ENCODE measurements at places on chromosomes 11 and 22.

GRCh38 chr11:64765851-64766665 is 6.3 kb upstream of the PYGM start:
- no peak for DNase-seq

- no peak for DNase-seq
Measured at GRCh38 chr22:40021401-40022000, 26.7 kb downstream of the FAM83F start.

GRCh38 chr11:104260456-104260855 is 96.5 kb upstream of the PDGFD start:
- no peak for DNase-seq

DNA sequence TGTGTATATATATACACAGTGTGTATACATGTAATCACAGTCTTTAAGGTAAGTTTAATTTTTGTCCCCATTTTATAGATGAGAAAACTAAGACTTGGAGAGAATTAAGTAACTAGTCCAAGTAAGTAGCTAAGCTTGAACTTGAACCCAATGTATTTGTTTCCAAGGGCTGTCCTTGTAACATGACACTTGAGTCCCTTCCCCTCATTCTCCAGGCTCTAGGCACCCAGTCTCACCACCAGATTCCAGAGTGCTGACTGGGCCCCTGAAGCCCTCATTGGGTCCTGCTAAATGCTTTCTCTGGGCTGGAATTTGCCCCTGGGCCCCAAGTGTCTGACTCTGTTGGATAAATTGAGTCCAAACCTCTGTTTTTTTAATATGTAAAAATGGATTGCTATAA is 45.5 kb downstream of the ADM start:
- DNase-seq, result no peak

- no peak for DNase-seq
Measured at GRCh38 chr11:35496416-35496815, 29.0 kb downstream of the PAMR1 start.

DNA sequence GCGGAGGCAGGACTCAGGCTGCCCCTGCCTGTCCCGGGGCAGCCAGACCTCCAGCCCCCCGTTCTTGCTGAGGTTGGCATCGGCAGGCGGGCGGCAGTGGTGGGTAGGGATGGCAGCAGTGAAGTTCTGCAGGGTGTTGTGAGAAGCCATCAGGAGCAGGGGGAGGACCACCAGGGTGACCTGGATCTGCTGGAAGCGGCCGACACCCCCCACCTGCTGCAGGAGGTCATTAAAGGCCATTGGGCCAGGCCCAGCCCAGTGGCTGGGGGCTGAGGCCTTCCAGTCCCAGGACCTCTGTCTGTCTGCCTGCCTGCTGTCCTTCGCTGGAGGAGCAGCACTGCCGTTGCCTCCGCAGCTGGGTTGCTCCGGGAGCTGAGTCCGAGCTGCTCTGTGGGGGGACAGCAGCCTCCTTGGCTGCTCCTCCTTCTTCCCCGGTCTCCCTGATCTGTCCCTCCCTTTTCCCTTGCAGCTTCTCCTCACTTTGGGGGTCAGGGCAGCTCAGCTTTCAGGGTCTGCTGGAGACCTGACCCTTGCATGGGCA is at the start of gene SLC22A6:
SLC22A6 (minus strand) TSS at position 517 of the 541 bp plus-strand sequence; CDS start at position 240, 277 bp downstream.
- no peak for DNase-seq

DNA sequence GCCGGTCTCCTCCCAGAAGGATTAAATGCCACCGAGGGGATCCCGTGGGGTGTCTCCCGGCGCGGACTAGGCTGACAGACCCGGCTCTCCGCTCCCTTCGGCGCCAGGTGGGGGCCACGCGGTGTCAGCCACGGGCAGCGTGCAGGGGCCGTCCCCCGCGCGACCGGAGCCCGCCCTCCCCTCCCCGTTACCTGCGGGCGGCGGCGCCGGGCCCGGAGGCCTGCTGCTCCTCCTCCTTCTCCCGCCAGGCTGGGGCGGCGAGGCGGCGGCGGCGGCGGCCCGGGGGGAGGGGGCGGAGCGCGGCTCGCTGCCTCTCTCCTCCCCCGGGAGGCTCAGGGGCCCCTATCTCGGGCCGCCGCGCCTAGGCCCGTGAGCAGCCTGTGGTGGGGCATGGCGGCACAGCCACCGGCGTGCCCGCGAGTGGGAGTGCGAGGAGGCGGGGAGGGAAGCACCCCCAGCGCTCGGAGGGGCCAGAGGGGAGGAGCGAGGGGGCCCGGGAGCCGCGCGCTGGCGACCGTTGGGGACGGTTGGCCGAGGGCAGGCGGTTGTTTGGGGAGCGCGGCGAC is 450 bp downstream of the ZBTB44 start:
- DNase-seq, result peak; percentile 56

- no peak for DNase-seq
Measured at GRCh38 chr22:44247346-44247745, 65.4 kb downstream of the SHISAL1 start.

DNA sequence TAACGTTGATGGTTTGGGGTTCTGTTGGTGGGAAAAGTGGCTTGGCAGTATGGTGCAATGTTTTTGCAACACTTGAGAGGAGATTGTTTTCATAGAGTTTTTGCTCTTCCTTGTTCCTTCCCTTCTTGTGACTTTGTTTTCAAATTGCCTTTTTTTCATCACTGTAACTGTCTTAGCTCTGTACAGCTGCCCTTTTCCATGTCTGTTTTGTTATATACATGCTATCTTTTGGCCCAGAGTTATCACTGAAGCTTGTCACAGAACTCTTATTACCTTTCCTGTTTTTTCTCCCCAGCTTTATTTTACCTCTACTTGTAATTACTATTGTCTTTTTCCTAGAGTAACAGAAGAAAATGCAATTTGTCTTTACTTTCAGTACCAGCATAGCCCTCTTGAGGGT is 154.1 kb downstream of the DDX10 start:
- no peak for DNase-seq

DNA sequence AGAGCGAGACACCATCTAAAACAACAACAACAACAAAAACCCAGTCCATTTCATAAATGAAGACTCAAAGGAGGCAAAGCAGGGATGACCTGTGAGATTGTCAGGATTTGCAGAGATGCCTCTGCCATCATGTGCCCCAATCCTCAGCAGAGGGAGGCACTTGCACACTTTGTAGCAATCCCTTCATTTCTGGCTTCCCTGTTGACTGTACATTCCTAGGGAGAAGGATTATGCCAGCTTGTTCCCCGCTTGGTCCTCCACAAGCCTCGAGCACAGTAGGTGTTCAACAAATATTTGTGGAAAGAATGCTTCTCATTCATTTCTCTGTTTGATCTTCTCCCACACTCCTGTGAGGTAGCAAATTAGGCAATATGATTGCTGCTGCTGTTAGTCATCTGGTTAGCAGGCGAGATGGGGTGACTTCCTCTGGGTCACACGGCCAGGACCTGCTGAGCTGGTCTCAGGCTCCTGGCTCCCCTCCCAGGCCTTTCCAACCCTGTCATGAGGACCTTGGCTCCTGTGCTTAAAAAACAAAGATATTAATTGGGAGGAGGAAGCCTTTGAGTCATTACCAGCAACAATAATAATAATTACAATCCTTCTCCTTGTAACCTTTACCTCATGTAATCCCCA is 34.1 kb downstream of the LIF start:
- DNase-seq, result no peak

DNA sequence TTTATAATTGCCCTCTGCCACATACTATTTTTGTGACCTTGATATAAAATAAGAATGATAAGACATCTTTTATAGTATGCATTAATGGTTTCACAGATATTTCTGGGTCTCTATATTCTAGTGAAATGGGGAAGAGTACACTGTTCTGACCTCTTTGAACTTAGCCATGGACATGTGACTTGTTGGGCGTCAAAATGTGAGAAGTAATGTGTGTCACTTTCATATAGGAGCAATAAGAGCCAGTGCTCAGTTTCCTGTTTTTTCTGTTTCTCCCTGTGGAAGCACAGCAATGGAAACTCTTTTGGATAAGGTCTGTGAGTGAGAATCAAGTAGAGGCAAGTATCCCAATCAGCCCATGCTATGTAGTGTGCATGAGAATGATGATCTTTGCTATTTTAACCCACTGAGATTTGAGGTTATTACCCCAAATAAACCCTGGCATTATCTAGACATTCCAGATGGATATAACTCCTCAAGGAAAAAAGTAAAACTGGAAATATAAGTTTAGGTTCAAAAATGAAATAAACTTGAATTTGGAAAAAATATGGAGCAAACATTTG is 60.7 kb downstream of the RAB38 start:
- DNase-seq, result no peak

DNA sequence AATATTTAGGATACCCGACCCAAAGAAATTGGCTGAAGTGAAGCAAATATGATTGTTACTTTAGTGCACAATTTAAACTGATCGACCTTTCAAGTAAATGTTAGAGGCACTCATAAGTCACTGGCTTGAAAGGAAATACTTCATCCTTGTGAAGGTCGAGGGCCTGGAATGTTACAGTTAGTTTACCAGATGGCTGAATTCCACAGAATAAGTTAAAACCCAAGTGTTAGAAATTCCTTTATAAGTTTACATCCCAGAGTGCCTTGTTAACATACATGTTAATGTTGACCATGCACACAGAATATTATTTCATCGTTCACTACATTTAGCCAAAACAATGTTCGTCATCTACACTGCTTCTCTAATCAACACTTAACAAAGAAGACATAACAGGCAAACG is 235.5 kb upstream of the ANO3 start:
- DNase-seq, result no peak

DNA sequence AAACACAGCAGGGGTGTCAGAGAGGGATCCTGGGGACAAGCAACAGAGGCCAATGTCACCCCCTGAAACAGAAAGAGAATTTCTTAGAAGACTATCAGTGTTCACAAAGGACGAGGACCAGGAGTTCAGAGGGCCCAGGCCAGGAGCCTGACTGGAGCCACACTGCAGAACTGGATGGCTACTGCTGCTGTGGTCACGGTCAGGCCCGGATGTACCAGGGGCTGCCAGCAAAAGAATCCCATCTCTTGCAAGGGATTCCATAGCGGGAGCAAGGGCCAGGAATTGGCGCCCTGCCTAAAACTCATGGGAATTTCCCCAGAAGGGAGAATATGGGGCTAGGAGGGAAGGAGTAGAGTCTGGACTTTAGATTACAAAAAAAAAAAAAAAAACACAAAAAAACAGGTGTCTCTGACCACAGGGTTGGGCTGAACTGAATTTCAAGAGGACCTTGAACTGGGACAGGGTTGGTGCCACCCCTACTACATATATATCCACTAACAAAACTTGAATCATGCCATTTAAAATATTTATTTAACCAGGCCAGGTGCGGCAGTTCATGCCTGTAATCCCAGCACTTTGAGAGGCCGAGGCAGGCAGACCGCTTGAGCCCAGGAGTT is 15.7 kb upstream of the KCTD14 start:
- no peak for DNase-seq

DNA sequence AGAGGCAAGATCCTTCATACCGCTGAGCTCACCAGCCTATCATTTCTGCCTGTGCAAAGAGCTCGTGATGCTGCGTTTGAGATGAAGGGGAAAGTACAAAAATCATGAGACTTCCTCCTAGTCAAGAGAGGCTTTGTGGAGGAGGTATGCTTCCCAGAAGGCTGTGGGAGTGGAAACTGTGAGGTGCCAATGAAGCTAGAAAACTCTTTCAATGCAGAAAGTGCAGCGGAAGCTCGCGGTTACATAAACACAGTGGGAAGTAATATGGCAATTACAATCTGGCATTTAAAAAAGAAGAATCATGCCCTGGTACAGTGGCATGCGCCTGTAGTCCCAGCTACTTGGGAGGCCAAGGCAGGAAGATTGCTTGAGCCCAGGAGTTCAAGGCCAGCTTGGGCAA is 134.8 kb downstream of the EHF start:
- no peak for DNase-seq

- DNase-seq, result no peak
Measured at GRCh38 chr11:95521133-95521542, 268.4 kb downstream of the FAM76B start.

DNA sequence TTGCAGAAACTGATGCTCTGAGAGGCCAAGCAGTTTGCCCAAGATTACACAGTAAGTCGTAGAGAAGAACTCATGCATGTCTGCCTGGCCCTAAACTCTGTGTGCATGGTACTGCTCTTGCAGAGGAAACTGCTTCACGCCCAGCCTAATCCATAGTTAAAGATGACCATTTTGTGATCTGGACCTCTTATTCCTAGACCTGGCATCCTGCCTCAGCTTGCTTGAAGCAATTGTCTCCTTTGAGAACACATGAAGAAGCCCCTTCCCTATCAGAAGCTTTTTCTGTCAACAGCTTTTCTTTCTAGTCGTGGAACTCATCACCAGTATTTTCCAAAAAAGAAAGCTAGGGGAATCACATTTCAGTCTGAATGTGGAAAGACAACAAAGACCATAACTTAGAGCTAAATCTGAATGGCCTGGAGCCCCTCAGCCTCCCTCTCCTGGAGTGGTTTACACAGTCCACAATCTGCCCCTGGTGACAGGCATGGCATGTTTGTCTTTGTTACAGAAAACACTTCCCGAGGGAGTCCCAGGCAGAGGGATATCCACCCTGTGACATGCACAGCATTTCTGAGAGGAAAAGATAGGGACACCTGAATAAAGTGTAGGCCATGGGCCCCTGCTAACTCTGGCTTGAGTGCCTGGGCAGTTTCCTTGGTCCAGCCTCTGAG is 2.9 kb upstream of the FZD4 start:
- DNase-seq, result no peak

DNA sequence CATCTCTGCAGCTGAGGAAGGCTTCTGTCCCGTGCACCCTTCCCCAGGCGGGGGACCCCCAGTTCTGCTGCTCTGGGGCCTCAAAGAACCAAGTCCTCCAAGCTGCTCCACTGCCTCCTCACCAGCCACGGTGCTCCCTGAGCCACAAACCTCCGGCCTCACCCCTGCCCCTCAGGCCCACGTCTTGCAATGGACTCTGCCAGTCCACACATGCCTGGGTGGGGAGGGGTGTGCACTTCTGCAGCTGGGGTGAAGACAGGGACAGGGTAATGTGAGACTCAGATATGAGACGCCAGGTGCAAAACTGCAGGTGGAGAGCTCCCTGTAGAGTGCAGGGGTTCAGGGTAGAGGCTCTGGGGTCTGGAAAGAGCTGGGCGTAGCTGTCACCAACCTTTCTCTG is 3.2 kb upstream of the PTDSS2 start:
- no peak for DNase-seq

DNA sequence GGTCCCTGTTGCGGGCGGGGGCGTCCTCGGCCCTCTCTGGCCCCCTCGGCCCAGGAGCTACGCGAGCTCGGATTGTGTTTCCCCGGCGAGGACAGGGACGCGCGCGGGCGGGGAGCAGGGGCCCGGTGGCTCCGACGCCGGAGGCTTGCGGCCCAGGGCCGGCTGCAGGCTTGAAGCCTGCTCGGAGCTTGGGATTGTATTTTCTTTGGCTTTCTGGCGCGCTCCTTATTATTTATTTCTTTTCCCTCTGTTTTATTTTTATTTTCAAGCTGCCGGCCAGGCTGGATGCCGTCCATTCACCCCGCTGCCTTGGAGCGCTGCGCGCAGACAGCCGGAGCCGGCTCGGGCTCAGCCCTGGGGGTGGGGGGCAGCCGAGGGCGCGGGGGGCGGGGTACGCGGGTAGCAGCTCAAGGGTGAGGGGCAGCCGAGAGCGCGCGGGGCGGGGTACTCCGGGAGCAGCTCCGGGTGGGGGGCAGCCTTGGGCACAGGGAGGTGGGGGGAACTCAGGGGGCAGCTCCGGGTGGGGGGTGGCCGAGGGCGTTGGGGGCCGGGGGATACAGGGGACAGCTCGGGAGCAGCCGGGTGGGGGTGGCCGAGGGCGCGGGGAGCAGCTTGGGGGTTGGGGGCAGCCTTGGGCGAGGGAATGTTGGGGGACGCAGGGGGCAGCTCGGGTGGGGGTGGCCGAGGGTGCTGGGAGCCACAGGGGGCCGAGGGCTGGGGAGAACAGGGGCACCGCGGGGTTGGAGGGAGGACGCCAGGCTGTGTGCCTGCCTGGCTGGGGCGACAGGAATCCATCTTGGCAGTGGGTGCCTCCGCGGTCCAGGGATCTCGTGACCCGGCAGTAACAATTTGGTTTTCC is 42.7 kb downstream of the KCNJ1 start:
- no peak for DNase-seq

- no peak for DNase-seq
Measured at GRCh38 chr11:3969613-3970012, 114.1 kb downstream of the STIM1 start.

Data from activated CD4-positive, alpha-beta T cell treated with anti-CD3 and anti-CD28 coated beads, Interleukin-2, amount 50 U/mL, for 4 hours (primary cell).